ENCODE measurements at places on chromosomes 6 and 20.

DNA sequence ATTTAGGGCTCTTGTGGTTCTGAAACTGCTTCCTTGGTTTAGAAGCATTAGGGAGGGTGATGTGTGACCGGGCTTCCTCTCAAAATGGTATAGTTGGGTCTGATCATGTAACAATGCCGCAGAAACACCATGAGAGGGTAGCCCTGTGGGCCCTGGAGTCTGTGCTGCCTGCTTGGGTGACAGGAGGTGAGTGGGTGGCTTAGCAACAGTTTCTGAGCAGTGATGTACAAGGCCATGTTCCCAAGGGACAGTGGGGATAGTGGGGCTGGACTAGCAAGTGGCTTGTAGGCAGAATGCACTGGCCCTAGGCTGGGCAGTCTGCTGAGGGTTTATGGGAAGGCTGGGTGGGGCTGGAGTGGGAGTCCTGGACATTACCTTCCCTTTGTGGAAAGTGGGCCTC lies 106.9 kb upstream of the MYL9 start:
- no peak for DNase-seq

- no peak for DNase-seq
These were observed 82.1 kb upstream of the F13A1 start for GRCh38 chr6:6402591-6402990.

DNA sequence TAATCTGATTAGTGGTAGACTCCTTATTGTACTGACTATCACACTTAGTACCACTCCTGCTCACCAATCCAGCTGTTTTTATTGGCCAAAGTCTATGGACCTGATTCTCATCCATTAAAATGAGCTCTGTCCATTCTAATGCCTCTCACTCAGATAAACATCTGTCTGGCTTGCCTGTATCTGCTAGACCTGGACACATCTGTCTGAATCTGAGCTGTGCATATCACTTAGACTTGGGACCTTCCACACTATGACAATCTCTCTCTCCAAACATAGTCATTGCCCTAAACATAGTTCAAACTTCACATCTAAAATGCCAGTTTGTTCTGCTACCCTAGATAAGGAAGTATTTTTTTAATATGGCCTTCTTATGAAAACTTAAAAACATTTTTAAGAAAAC lies 92.6 kb downstream of the CENPW start:
- no peak for DNase-seq

GRCh38 chr6:31829633-31830283 lies 2.2 kb downstream of the HSPA1B start:
- DNase-seq = peak; percentile 53

DNA sequence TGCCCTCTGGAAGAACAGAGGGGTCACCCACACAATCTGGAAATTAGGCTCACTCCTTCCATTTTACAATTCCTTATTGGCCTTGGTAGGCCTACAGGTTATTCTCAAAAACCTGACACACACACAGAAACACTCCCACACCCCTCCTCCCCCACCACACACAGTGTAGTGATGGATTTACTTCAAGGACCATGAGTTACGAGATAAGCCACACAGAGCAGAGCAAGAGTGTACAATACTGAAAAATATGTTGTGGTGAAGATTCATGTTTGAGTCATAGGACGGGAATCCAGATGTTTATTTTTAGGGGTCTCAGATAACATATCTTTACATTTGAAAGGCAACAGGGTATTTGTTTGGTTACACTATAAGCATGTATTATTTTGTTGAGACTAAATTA lies 291.9 kb downstream of the PLCB1 start:
- no peak for DNase-seq

GRCh38 chr6:99412065-99412464 lies 13.0 kb downstream of the PNISR start:
- DNase-seq = no peak

DNA sequence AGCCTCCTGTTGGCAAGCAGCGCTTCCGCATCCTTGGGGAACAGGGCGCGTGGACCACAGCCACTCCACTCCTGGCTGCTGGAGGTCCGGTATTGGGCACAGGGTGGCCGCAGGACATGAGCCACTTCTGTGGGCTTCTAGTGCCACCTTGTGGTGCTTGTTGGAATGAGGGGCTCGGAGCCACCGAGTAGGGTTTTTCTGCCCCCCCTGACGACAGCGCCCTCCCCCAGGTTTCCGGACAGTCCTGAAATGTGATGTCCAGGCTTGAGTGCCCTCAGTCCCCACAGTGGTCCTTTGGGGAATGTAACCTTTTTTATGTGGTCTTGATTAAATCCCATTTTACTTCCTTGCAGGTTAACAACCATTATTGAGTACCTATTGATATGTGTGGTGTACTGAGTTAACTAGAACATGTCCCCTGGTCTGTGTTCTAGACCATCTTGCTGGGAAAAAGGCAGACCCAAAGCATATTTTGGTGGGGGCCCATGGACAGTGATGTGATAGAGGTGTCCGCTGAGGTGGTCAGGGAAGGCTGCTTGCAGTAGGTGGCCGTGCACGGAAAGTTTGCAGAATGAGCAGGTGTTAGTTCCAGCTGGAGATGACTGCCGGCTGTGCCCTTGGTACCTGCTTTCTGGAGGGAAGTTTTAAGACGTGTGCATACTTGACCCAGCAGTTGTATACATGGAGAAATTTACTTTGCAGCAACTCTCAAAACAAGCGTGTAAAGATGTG lies 70.0 kb downstream of the PTPN1 start:
- DNase-seq = peak; percentile 31

- DNase-seq = no peak
These were observed 30.3 kb downstream of the CEBPB start for GRCh38 chr20:50220894-50221365.

GRCh38 chr6:16752206-16752866 lies 8.9 kb downstream of the ATXN1 start:
- DNase-seq = no peak

GRCh38 chr20:38872491-38873049 lies 53.6 kb upstream of the FAM83D start:
- DNase-seq = no peak

DNA sequence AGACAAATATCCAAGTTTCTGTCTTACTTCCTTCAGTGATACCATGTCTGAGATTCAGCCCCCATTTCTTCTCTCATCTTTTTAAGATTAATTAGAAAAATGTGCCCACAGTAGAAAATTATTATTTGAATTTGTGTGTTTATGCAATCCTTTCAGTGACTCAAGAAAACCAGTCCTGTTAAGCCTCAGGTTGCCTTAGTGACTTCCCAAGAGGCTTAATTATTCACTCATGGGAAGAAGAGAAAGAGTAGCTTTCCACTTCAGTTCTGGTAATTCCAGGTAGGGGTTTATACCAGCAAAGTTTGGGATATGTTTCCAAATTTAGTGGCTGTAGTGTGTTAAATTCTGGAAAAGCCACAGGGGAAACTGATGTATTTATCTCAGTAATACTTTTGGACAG lies 149.1 kb downstream of the RIMS1 start:
- DNase-seq = no peak

DNA sequence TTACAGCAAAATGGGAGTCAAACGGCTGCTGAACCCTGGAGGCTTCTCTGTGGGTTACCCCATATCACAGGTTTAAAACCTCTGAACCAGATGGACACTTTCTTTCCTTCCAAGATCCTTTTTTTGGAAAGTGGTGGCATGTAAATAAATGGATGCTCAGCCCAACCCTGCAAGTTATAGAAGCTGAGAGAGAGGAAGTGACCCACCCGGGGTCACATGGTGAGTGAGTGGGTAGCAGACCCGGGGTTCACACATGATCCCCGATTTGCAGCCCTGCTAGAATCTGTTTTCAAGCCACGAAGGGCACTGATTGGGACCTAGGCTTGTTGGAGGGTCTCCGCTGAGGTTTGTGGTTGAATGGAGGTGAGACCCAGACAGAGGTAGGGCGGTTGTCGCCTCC lies 32.0 kb downstream of the SIRPA start:
- DNase-seq = no peak

- no peak for DNase-seq
These were observed 11.4 kb downstream of the DDX27 start for GRCh38 chr20:49230561-49231133.

DNA sequence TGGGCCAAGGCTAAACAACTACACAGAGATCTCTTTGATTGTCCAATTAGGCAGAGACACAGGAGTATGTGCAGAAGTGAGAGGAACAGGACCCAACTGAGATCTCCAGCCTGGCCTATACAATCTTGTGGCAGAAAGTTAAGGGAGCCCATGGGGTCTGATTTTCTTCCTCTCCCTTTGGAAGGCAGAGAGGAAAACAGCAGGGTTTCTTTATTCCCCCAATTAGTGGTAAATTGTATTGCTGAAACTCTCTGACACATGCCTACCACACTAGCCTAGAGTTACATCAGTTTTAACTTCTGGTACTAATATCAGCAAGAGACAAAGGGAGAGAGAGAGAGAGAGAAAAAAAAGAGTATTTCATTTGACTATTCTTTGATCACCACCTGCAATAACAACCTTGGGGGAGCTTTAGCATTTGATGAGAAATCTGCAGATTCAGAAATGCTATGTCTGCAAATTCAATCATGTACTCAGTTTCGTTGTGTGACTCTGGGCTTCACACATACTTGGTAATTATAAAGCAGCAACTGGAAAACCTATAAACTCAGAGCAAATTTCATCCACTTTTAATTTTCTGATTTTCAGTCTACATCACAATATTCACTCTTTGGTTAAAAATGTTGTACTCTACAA lies 260.3 kb upstream of the SPTLC3 start:
- no peak for DNase-seq

DNA sequence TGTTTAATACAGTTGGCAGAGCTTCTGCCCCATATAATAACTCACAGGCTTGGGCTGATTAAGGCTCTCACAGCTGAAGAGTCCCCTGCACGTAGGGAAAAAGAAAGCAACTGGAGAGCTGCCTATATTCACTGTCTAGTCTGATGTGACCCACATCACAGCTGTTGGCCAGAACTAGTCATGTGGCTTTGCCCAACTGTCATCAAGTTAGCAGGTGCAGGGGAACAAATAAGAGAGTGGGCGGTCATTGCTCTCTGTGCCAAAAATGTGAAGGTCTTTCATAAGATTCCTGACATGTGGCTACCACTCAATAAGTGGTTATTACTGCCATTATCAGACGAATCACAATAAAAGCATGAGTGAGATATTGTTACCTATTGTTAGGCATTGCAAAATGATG lies 665.2 kb downstream of the DOK5 start:
- DNase-seq = no peak

DNA sequence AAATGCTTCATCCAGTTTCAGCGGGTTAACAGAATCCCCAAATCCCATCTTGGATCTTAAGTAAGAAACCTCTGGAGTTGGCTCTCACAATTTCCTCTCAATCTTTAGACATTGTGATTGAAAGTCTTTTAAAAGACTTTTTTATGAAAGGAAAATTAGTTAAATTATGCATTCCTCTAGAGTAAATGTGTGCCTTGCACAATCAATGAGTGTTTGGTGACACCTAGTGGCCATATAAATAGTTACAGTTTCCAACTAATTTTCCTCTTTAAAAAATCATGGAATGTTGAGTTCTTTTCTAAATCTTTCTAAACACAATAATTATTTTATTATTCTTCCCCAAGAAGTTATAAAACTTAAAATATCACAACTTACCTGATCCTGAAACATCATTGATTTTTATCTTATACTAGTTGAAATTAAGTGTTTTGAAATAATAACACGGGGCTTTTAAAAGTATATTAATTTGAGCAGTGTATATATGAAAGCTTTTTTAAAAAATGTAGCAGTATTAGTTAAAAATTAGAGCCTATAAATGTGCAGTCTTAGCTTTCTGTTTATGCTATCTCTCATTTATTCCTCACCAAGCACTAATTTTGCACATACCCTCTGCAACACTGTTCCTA lies 66.4 kb downstream of the PKHD1 start:
- no peak for DNase-seq

GRCh38 chr6:167679122-167679736 lies 147.5 kb upstream of the AFDN start:
- DNase-seq = no peak

DNA sequence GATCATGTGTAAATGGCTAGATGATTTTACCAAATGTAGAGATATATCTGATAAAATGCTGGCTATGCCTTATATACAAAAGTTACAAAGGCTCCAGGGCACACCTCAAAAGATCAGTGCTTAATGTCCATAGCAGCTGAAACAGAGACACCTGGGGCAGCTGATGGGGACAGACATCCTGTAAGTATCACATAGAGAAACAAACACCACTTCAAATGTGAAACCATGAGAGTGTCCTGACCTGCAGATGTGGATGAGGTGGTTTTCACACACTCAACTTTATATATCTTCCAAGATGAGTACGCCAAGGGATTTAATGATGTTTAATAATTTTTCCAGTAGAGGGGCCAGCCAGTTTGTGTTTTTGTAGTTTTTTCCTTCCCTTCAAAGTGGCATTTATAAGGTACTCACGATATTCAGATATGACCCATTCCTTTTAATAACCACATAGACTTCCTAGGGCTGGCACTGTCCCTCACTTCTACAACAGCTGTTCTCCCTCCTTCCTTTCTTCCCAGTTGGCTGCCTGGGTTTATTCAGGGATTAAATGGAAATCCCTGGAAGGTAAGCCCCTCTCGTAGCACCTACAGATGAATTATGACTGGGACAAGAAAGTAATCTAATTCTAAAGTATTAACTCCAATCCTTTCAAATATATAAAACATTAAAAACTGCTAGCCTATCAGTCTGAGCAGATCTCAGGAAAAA lies 50.3 kb upstream of the MCM9 start:
- no peak for DNase-seq

DNA sequence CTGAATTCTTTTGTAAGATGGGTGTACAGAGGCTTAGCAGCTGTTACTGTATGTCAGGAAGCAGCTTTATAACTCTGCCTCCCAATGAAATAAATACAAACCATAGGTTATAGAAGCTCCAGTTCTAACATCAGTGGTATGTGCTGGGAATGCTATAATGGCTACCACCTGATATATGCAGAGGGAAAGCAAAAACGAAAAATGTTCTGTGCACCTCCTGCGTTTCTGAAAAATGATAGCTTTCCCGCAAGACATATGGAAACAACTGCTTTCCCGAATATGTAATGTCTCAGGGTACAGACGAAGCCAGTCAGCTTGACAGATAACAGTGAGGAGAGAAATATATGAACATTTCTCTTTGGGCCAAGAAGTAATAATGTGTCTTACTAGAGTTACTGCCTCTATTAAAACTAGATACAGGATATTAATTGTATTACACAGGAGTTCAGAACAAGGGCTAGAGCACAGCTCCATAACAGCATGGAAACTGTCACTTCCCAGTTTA lies 517.0 kb upstream of the NRSN1 start:
- no peak for DNase-seq

- peak; percentile 56 for DNase-seq
These were observed 17.6 kb downstream of the PLAGL2 start for GRCh38 chr20:32189691-32190615.

- no peak for DNase-seq
These were observed 36.4 kb upstream of the SYNJ2 start for GRCh38 chr6:157944983-157945931.

DNA sequence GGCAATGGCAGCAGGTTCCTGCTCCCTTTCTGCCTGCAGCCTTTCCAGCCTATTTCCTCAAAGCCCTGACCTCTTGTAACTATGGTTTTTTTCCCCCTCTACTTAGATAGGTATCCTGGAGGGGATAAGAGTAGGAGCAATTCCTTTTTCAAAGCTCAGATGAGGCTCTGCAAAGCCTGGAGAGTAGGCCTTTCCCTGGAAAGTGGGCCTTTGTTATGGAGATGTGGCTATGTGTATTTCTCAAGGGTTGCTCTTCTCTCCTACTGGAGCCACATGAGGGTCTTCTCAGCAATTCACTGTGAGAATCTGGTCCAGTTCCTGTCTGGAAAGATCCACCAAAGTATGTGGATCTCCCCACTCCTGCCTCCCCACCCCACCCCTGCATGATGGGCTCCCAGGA lies 96.0 kb downstream of the DTD1 start:
- no peak for DNase-seq

GRCh38 chr6:149200282-149200945 lies 117.1 kb upstream of the TAB2 start:
- DNase-seq = no peak

All from immature natural killer cell (primary cell).